Epithelial cell of proximal tubule (primary cell): ENCODE measurements at places on chromosomes 7 and 10. TPM values are rescaled to one million over a fixed set of nuclear protein-coding genes. Genes with fewer than 3 reads are reported as not detected.

The LOXL4 gene
- 5.4 and 6.1 TPM in 2 replicates for total RNA-seq

The HKDC1 gene
- 42.0 and 75.2 TPM in 2 replicates for total RNA-seq

The VSTM2A gene
- total RNA-seq = not detected in 2 replicates

The FKBP9 gene
- total RNA-seq = 72.0 and 137 TPM in 2 replicates

The CALML3 gene
- total RNA-seq = not detected in 2 replicates

The FAM25C gene
- 7.0 TPM in 1 of 2 replicates, not detected in the other for total RNA-seq

The PAOX gene
- total RNA-seq = 3.6 and 5.6 TPM in 2 replicates

The OPN1SW gene
- total RNA-seq = not detected in 2 replicates

The HOXA6 gene
- 5.7 and 11.8 TPM in 2 replicates for total RNA-seq

The ZNF316 gene
- total RNA-seq = 9.5 and 12.6 TPM in 2 replicates

The PTF1A gene
- not detected in 2 replicates for total RNA-seq

The SPDYE16 gene
- total RNA-seq = not detected in 2 replicates

The WIPF3 gene
- 0.23 and 0.36 TPM in 2 replicates for total RNA-seq

The PLPP4 gene
- 3.7 and 3.9 TPM in 2 replicates for total RNA-seq

The FHIP2A gene
- total RNA-seq = 10.5 and 11.6 TPM in 2 replicates

The ERVW-1 gene
- not detected in 2 replicates for total RNA-seq

The TMEM270 gene
- not detected in 2 replicates for total RNA-seq

The MMRN2 gene
- total RNA-seq = 0.17 TPM in 1 of 2 replicates, not detected in the other

The BTBD16 gene
- 0.51 and 1.3 TPM in 2 replicates for total RNA-seq

The STK32C gene
- total RNA-seq = 13.0 and 25.9 TPM in 2 replicates

The FUOM gene
- total RNA-seq = 57.2 and 75.5 TPM in 2 replicates

The CRHR2 gene
- not detected in 2 replicates for total RNA-seq

DNA sequence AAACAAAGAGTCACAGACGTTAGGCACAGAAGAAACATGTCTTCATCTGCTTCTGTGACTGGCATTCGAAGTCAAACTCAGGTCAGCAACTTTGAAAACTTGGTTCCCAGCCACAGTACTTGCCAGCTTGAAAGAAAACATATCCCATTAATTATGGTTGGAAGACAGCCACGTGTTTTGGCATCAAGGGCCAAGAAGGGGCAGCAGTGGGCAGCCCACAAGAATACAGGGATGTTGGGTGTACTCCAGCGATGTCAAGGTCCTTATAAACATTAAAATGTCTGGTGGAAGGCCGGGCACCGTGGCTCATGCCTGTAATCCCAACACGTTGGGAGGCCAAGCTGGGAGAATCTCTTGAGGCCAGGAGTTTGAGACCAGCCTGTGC is 29.5 kb downstream of the JCAD start:
- no peak for DNase-seq

- no peak for DNase-seq
These were observed 233.3 kb downstream of the MAD1L1 start for GRCh38 chr7:1999278-1999984.

DNA sequence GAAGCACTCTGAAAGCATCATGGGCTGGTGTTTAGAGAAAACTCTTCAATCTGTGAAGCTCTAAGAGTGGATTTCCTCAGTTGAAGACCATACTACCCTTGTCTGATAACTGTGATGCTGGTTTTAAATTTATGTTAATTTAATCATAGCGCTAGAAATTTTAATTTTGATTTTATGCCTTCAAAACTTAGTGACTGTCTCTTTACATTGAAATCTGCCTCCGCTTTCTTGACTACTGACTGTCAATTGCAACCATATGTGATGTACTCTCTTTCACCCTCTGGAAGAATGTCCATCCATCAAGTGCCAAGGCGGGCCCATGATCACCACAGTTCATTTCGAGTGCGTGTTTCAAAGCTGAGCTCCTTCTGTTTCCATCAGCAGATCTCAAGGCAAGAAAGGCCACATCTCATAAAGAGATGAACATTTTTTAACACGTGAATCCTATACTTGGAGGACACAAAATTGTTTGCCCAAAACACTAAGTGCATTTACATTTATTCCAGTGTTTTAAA is 147.1 kb downstream of the ITGA8 start:
- DNase-seq = no peak

DNA sequence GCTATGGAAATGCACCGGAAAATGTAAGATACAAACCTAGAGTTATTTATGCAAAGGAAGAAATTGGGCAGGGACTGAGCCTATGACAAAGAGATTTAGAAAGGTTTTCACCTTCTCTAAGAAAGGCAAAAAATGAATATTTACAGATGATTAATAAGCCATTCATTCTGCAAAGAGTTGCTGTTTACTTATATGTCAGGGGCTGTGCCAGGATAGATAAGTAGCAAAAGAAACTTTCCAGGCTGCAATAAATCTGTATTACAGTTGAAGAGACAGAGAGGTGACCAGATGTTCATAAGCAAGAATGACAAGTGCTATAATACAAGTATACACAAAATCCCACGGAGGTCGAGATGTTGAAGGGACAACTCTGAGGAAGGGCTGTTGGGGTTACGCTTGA is 299.6 kb downstream of the CALN1 start:
- no peak for DNase-seq

DNA sequence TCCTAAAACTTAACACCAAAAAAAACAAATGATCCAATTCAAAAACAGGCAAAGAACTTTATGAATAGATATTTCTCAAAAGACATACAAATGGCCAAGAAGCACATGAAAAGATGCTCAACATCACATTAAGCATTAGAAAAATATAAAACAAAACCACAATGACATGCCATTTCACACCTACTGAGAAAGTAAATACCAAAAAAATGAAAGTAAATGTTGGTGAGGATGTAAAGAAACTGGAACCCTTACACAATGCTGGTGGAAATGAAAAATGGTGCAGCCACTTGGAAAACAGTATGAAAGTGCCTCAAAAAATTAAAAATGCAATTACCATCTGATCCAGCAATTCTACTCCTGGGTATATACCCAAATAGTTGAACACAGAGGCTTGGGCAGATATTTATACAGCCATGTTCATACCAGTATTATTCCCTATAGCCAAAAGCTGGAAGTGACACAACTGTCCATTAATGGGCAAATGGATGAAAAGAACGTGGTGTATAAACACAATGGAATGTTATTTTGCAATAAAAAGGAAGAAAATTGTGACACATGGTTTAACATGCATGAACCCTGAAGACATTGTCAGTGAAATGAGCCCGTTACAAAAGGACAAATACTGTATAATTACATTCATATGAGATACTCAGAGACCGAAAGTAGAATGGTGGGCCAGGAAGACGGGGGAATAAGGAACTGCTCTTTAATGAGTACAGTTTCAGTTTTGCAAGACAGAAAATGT is 89.0 kb downstream of the JMJD1C start:
- no peak for DNase-seq

DNA sequence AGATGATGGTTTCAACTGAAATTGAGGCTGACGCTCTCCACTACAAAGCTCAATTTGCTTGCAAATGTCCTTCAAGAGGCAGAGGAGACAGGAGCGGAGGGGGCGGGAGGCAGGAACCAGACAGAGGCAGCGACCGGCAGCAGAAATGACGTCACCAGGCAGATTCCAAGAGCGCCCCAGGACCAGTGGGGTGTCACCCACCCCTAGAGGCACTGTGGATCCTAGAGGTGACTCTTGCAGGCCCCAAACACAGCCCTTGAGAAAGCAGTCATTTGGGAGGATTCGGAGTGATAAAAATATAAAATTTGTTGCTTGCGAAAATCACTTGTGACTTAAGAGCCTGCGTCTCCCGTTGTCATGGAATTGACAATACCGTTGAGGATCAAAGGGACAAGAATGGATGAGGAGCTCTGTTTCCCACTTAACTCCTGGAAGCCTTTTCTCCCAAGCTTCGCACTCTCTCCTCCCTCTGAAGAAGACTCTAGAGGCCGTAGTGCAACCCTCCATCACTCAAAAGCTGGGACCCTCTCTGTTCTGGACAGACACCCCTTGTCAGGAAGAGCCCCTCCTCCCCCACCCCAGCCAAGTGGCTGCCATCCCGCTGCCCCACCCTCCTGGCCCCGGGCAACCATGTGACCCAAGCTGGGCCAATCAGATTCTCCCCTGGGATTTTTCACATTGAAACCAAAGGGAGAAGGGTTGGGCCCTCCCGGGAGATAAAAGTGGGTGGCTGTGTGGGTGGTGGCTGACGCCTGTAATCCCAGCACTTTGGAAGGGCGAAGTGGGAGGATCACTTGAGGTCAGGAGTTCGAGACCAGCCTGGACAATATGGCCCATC is 16.3 kb upstream of the SLC29A4 start:
- DNase-seq = no peak

- no peak for DNase-seq
These were observed 79.8 kb upstream of the PTN start for GRCh38 chr7:137423321-137423720.

GRCh38 chr7:146635205-146636032 is 518.8 kb downstream of the CNTNAP2 start:
- no peak for DNase-seq

GRCh38 chr10:6667150-6667549 is 87.1 kb upstream of the PRKCQ start:
- no peak for DNase-seq

DNA sequence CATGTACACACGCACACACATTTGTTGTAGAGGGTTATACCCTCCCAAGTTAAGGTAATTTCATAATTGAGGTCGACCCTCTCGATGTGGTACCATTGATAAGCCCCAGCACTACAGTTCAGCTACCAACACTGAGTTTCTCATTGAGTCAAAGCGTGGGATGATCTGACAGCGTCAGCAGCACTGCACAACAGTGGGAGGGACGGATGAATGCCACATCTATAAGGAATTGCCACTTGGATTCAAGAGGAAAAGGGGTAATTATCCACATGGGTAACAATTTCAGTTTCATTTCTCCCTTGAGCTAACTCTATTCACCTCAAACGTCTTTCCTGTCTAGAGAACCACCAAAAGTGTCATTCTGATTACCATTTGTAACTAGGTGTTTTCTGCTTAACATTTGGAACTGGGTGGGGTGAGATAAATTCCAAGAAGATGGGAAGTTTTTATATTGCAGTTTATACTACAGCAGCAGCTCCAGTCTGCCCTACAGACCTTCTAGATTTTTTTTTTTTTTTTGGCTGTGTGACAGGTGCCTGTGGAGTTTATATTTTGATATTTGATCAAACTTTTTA is 342.9 kb downstream of the AUTS2 start:
- no peak for DNase-seq

GRCh38 chr7:141431140-141431479 is 120.1 kb upstream of the AGK start:
- no peak for DNase-seq

DNA sequence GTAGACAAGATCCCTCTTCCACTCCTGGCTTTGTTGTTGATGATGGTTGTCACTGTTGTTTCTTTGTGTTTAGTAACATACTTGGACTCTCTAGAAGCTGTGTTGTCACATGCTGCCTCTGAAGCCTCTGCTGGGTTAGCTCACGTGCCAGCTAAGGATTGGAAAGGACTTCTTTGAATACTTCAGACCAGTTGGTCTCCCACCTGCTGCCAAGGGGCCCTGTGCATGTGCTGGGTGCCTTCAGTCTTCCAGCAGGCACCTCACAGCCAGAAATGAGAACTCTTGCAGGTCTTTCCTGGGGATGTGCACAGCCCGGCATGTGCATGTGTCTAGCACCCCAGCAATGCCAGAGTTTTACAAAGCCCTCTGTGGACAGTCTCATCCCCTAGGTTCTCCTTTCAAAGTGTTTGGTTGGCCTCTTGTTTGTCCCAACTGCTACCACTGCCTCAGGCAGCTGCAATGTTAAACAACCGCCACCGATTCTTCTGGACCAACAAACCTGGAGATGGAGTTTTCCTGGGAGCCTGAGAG is 21.7 kb upstream of the NCAPG2 start:
- no peak for DNase-seq

GRCh38 chr10:68870061-68870460 is 31.1 kb upstream of the DDX50 start:
- no peak for DNase-seq

GRCh38 chr7:85489498-85489897 is 302.6 kb upstream of the SEMA3D start:
- no peak for DNase-seq

- DNase-seq = no peak
These were observed 104.0 kb upstream of the GAD2 start for GRCh38 chr10:26112532-26112931.

DNA sequence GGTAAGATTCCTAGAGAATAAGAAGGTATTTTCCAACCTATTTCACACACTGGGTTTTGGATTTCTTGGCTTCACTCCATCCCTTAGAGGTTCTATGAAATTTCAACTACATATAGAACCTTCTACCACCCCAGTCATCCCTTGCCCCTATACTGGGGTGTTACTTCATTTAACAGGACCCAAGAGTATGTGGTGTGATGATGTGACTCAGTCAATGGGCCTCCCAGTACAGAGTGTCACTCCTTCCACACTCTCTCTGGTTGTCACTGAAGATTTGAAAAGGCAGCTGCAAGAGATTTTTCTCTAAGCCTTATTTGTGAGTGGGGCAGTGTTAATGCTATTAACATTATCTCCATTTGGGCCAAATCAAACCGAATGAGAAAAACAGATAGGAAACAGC is 33.5 kb downstream of the FGFBP3 start:
- DNase-seq = no peak

DNA sequence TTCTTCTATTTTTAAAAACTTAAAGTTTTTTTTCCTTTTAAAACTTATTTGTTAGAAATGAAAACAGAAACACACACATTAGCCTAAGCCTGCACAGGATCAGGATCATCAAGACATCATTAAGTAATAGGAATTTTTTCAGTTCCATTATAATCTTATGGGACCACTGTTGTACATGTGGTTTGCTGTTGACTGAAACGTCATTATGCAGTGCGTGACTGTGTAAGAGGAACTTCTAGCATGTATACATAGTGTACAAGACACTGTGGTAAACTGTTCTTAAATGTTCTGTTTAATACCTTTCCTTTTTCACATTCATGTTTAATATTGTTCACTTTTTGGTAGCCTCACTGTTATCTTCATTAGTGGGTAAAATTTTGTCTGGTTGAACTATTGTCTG is 12.1 kb downstream of the ENTPD7 start:
- DNase-seq = no peak

GRCh38 chr10:944034-944831 is 12.7 kb upstream of the LARP4B start:
- no peak for DNase-seq

GRCh38 chr10:130369645-130370381 is 233.6 kb downstream of the GLRX3 start:
- no peak for DNase-seq

DNA sequence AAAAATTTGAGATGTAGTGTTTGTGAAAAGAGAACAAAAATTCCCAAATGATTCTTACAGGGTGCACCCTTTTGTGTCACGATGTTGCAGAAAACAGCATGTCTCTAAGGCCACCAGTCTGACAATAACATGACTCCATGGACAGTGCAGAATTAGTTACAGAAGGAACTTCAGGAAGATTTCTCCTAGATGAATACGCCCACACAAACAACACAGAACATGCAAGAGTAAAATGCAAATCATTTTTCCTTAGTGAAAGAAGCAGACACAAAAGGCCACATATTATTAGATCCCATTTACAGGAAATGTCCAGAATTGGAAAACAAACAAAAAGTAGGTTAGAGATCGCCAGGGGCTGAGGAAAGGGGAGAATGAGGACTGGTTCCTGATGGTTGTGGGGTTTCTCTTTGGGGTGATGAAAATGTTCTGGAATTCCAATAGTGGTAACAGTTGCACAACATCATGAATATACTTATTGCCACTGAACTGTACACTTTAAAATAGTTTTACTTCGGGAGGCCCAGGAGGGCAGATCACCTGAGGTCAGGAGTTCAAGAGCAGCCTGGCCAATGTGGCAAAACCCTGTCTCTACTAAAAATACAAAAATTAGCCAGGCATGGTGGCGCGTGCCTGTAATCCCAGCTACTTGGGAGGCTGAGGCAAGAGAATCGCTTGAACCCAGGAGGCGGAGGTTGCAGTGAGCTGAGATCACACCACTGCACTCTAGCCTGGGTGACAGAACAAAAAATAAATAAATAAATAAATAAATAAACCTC is 10.2 kb downstream of the ZC3HAV1 start:
- no peak for DNase-seq

GRCh38 chr10:73653701-73654100 is 2.1 kb downstream of the SYNPO2L start:
- no peak for DNase-seq
